ENCODE measurements at places on chromosomes 6 and 20.
A peak's percentile ranks its signal among the peaks of the same experiment; 100 is the strongest.

- DNase-seq: no peak
Observed at GRCh38 chr6:24226541-24226940, 100.5 kb downstream of the NRSN1 start.

DNA sequence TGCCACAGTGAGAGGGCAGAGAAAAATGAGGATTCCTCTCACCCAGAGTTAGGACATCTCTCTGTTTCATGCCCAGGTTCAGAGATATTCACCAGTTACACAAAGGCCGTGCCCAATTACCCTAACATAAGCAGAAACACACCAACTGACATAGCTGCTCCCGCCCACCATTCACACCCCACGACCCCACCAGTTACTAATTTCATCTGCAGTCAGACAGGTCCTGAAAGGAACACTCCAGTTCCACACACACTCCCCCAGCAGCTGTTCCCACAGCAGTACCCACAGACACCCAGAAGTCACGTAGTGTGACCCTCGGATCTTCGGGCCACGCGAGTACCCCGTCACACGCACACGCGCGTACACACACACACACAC lies 532 bp downstream of the TMEM74B start:
- DNase-seq: no peak

DNA sequence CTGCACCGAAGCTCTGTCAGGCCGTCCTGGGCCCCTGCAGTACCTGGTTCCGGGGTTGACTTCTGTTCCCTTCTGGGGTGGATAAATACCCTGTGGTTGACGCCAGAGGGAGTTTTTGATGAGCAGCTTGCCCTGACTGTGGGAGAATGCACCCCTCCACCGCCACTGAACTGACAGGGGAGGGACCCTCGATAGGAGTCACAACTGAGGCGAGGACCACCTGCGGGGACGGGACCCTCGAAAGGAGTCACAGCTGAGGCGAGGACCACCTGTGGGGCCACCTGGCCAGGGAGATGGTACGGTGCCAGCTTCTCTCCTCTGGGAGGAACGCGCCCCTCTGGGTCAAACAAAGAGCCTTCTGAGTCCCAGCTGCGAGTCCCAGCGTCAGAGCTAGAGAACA lies 100.1 kb upstream of the FRMD1 start:
- no peak for DNase-seq

DNA sequence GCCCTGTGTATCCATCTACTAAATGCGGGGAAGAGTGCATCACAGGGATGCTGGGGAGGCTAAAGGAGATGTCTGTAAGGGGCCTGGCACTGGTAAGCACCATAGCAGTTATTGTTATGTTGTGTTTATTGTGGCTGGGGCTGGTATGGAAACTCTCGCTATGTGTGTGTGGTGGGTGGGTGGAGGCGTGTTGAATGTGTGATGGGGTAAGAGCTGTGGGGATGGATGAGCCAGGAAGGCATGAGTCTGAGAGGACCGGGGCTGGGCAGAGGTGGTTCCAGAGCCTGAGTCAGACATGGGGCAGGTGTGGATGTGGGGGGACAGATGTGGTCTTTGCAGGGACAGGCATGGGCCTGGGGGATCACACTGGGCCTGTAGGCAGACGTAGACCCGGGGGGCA lies 88.1 kb downstream of the GRM4 start:
- DNase-seq: no peak

- DNase-seq: no peak
Observed at GRCh38 chr6:15574023-15574422, 88.8 kb downstream of the DTNBP1 start.

DNA sequence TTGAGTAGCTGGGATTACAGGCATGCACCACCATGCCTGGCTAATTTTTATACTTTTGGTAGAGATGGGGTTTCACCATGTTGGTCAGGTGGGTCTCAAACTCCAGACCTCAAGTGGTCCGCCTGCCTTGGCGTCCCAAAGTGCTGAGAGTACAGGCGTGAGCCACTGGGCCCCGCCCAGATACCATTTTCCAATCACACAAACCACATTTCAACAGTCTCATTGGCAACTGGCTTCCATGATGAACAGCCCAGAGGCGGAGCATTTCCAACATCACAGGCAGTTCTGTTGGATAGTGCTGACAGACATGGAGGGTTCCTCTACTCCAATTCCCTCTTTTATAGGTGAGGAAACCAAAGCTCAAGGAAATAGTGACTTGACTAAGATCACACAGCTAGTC lies 43.9 kb upstream of the PLCB4 start:
- DNase-seq: no peak

DNA sequence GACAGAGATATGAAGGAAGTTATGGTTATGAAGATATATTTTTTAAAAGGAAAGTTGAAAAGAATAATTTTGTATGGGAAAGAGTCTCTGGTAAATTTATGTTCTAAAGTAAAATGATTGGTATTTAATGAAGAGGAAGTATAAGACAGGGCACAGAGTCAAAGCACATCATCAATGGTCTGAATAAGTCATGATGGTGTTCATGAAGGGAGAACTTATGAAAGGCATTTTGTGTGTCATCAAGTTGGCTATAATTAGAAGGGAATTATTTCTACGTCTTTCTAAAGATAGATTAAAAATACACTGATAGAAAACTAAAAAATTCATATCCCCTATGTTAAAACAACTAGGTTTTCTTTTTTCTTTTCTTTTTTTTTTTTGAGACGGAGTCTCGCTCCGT lies 21.4 kb upstream of the SNAI1 start:
- DNase-seq: peak; percentile 27

- peak; percentile 70 for DNase-seq
Observed at GRCh38 chr6:138538390-138539031, 39.2 kb upstream of the NHSL1 start.

DNA sequence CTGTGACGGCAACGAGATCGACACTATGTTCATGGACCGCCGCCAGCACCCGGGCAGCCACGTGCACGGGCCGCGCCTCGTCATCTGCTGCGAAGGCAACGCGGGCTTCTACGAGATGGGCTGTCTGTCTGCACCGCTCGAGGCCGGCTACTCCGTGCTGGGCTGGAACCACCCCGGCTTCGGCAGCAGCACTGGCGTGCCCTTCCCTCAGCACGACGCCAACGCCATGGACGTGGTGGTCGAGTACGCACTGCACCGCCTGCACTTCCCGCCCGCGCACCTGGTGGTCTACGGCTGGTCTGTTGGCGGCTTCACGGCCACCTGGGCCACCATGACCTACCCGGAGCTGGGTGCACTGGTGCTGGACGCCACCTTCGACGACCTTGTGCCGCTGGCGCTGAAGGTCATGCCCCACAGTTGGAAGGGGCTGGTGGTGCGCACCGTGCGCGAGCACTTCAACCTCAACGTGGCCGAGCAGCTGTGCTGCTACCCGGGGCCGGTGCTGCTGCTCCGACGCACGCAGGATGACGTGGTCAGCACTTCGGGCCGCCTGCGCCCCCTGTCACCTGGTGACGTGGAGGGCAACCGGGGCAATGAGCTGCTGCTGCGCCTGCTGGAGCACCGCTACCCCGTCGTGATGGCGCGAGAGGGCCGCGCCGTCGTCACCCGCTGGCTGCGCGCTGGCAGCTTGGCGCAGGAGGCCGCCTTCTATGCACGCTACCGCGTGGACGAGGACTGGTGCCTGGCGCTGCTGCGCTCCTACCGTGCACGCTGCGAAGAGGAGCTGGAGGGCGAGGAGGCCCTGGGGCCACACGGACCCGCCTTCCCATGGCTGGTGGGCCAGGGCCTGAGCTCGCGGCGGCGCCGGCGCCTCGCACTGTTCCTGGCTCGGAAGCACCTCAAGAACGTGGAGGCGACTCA lies 943 bp downstream of the ABHD16B start:
- DNase-seq: no peak

GRCh38 chr6:74578339-74578738 lies 627.5 kb downstream of the COL12A1 start:
- peak; percentile 77 for DNase-seq

DNA sequence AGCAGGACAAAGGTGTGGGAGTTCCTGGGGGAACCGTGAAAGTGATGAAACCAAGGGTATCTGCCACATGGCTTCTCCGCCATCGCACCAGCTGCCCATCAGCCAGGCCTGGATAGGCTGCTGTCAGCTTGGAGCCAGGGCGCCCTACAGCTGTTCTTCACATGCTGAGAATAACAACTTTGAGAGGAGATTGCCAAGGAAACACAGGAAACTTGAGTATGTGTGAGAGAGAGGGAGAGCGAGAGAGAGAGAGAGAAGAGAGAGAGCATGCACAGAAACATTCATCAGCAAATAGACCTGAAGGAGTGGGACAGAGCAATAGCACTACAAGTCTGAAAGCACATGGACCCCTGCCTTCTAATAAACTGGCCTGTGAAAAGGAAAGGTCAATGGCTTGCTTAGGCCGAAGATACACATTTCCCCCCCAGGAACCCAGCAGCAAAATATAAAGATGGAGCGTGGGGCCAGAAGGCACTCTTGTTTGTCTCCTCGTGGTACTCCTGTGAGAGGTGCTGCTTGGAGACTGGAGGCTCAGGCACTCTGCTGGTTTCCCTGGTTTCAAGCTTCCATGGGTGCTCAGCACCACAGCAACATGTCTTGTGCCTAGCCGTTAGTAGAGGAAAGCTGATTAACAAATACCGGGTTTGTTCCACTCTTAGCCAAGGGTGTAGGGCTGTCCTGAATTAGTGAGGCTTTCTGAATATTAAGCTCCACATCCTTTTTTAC lies 53.0 kb downstream of the SNAP25 start:
- peak; percentile 4 for DNase-seq

- no peak for DNase-seq
Observed at GRCh38 chr6:3458706-3459421, 2.0 kb upstream of the SLC22A23 start.

GRCh38 chr6:85004361-85004995 lies 240.1 kb upstream of the TBX18 start:
- DNase-seq: no peak
